ENCODE measurements at places on chromosomes 13 and 19. TPM values are rescaled to one million over a fixed set of nuclear protein-coding genes. Genes with fewer than 3 reads are reported as not detected.
A peak's percentile ranks its signal among the peaks of the same experiment; 100 is the strongest.

DNA sequence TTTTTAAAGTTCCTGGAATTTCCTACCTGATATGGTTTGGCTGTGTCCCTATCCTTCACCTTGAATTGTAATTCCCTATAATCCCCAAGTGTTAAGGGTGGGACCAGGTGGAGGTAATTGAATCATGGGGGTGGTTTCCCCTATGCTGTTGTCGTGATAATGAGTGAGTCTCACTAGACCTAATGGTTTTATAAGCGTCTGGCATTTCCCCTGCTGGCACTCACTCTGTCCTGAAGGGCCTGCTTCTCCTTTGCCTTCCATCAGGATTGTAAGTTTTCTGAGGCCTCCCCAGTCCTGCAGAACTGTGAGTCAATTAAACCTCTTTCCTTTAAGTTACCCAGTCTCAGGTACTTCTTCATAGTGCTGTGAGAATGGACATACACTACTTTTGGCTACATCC, 298.7 kb downstream of the HS6ST3 start:
- H3K4me3 ChIP-seq: no peak overlapping the region
- no peaks in the 10 kb centered on the region for H3K27me3 ChIP-seq
- DNase-seq: no peak
- H3K4me1 ChIP-seq: no peaks in the 10 kb centered on the region
- no peak overlapping the region for H3K27ac ChIP-seq
- H3K36me3 ChIP-seq: no peaks in the 10 kb centered on the region

GRCh38 chr19:46860125-46860845, 512 bp upstream of the ARHGAP35 start:
- no peaks in the 10 kb centered on the region for H3K36me3 ChIP-seq
- H3K27me3 ChIP-seq: no peaks in the 10 kb centered on the region
- peak overlapping the region; percentile 79 for H3K27ac ChIP-seq
- H3K4me1 ChIP-seq: peaks cover 47% of the 10 kb centered on the region

- H3K4me1 ChIP-seq: no peaks in the 10 kb centered on the region
- H3K27ac ChIP-seq: no peak overlapping the region
- H3K27me3 ChIP-seq: no peaks in the 10 kb centered on the region
- no peak overlapping the region for H3K4me3 ChIP-seq
- no peak for DNase-seq
Measured at GRCh38 chr19:3493651-3494050, 6.8 kb downstream of the DOHH start.

- H3K36me3 ChIP-seq: peaks cover 21% of the 10 kb centered on the region
- no peak for DNase-seq
- H3K4me3 ChIP-seq: no peak overlapping the region
- no peaks in the 10 kb centered on the region for H3K27me3 ChIP-seq
- no peak overlapping the region for H3K27ac ChIP-seq
Measured at GRCh38 chr19:16851031-16851712, 22.0 kb downstream of the SIN3B start.

The CNN1 gene
- not detected for total RNA-seq

GRCh38 chr13:72920097-72920496, 138.2 kb downstream of the PIBF1 start:
- no peak overlapping the region for H3K4me3 ChIP-seq
- no peak for DNase-seq
- no peaks in the 10 kb centered on the region for H3K4me1 ChIP-seq
- no peaks in the 10 kb centered on the region for H3K27me3 ChIP-seq
- H3K36me3 ChIP-seq: peaks cover 4% of the 10 kb centered on the region
- no peak overlapping the region for H3K27ac ChIP-seq

Measured in CD8-positive, alpha-beta memory T cell (primary cell).